ENCODE measurements at places on chromosomes 5 and 9.

GRCh38 chr9:120343416-120343815 lies 236.6 kb downstream of the CDK5RAP2 start:
- DNase-seq, result no peak

- DNase-seq, result no peak
These were observed 5.1 kb upstream of the TESK1 start for GRCh38 chr9:35599763-35600604.

DNA sequence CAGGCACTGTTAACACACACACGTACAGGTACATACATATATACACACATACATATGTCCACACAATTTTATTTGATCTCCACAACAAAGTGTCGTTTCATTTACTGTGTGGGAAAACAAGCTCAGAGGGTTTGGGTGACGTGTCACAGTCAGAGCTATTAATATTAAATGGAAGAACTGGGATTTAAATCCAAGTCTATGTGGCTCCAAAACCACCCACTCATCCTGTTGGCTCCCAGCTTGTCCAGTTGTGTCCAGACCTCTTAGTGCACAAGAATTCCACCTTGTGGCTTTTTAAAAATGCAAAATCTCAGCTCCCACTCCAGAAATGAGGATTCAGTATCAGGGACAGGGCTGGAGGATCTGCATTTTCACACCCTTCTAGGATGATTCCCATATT lies 52.3 kb upstream of the PTPDC1 start:
- no peak for DNase-seq

DNA sequence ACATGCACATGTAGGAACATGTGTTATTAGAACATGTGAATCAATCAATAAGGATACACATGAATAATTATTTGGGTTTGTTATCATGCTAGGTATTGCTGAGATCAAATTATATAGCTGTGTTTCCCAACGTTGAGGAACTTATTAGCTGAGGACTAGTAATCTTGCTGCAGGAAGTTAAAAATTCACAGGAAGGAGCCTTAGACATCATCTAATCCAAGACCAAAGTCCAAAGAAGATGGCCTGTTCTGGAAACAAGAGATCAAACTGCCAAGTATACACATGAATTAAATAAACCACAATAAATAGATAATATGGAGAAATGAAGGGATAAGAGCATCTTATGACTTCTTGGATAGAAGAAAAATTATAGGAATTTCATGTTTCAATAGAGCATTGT lies 19.9 kb downstream of the POU5F2 start:
- no peak for DNase-seq

DNA sequence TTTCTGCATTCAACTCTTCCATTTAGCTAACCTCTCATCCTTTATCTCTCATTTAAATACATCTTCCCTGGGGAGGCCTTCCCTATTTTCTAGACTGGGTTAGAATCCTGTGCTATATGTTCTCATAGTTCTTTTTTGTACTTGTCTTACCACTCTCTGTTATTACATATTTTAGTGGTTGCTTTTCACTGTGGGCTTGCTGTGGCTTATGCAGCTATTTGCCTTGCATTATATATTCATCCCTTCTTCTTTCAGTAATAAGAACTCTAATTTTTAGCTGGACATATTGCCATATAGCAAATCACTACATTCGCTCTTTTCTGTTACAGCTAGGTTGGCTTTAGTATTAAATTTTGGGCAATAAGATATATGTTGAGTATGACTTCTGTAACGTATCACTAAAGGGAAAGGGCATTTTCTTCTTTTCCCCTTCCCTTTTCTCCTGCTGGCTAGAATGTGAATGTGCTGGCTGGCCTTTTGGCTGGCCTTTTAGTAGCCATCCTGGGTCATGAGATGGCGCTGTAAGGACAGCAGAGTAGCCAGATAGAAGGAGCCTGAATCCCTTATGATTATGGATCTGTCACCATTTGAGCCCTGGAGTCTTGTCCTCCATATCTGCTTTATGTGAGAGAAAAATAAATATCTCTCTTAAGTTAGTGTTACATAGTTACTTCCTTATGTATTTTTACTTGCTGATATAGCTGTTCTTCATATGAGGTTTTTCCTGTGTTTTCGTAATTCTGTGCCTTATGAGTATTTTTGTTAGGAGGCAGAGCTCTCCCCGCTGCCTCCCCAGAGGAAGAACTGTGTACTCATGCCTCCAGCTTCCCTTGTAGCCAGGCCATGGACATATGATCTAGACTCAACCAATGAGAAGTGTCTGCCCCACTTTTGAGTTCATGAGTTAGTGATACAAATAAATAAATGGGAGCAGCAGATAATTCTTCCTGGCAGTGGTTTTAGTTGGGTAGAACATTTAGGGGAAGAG lies 65.8 kb downstream of the NDUFAF2 start:
- DNase-seq, result no peak

All from activated CD4-positive, alpha-beta T cell treated with anti-CD3 and anti-CD28 coated beads for 4 hours (primary cell).